ENCODE measurements at places on chromosomes 16 and 17. TPM values are rescaled to one million over a fixed set of nuclear protein-coding genes. Genes with fewer than 3 reads are reported as not detected.

TEKT5 gene
- not detected for total RNA-seq

CEMP1 gene
- 0.12 TPM for total RNA-seq

EPOP gene
- total RNA-seq = 0.90 TPM

TRPV2 gene
- total RNA-seq = 53.1 TPM

SMYD4 gene
- total RNA-seq = 7.6 TPM

AANAT gene
- total RNA-seq = not detected

TNFRSF17 gene
- 0.12 TPM for total RNA-seq

RDM1 gene
- 0.38 TPM for total RNA-seq

NAGLU gene
- total RNA-seq = 24.6 TPM

ZNF594 gene
- 3.3 TPM for total RNA-seq

MSRB1 gene
- total RNA-seq = 4.8 TPM

RNFT1 gene
- 10.3 TPM for total RNA-seq

WNT3 gene
- 0.59 TPM for total RNA-seq

MYH11 gene
- total RNA-seq = 0.94 TPM

TERF2IP gene
- total RNA-seq = 45.8 TPM

HASPIN gene
- 0.23 TPM for total RNA-seq

G6PC1 gene
- total RNA-seq = not detected

TUBB3 gene
- 447 TPM for total RNA-seq

FLII gene
- total RNA-seq = 357 TPM

RAB34 gene
- 204 TPM for total RNA-seq

GJC1 gene
- total RNA-seq = 11.6 TPM

OTOA gene
- total RNA-seq = not detected

C17orf78 gene
- not detected for total RNA-seq

KIAA0753 gene
- total RNA-seq = 12.3 TPM

ALDH3A1 gene
- total RNA-seq = 2.6 TPM

PYDC1 gene
- total RNA-seq = not detected

BICDL2 gene
- under 0.01 TPM for total RNA-seq

SAMD14 gene
- 2.2 TPM for total RNA-seq

AKTIP gene
- total RNA-seq = 22.2 TPM

NOMO2 gene
- total RNA-seq = 144 TPM

RRAD gene
- 22.5 TPM for total RNA-seq

C16orf86 gene
- 3.6 TPM for total RNA-seq

WDR90 gene
- 7.2 TPM for total RNA-seq

PIK3R6 gene
- not detected for total RNA-seq

PLD2 gene
- 16.5 TPM for total RNA-seq

CCL17 gene
- not detected for total RNA-seq
